ENCODE measurements at places on chromosomes 4 and X.
A peak's percentile ranks its signal among the peaks of the same experiment; 100 is the strongest.

DNA sequence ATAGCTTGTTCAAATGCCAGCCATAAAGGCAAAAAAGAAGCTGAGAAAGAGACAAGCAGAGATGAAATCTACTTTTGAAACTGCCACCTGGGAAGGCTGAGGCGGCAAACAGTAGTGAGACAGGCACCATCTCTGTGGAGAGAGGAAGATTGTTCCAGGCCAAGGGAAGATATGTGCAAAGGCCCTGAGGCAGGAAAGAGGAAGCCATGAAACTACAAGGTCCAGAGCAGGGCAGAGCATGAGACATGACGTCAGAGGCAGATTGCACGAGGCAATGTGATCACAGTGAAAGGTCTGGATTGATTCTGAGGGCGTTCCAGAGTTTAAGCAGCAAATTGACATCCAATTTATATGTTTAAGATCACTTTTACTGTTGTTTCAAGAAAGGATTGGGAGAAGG is 226.1 kb downstream of the QDPR start:
- no peak for DNase-seq

GRCh38 chrX:140447150-140447549 is 57.7 kb downstream of the SOX3 start:
- no peak for DNase-seq

- no peak for DNase-seq
Measured at GRCh38 chr4:66926687-66927086, 618.6 kb downstream of the CENPC start.

DNA sequence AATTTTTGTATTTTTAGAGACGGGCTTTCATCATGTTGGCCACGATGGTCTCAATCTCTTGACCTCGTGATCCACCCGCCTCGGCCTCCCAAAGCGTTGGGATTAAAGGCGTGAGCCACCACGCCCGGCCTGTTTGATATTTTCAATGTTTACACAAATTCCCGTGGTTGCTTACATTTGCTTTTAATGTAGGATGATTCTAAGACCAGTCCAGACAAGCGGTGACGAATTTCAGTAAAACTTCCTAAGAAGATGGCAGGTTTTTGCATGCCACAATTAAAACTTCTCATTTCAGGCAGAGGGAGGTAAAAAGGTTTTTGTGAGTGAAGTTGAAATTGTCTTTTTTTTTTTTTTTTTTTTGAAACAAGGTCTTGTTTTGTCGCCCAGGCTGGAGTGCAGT is 41.4 kb upstream of the RBPJ start:
- DNase-seq = peak; percentile 75

- no peak for DNase-seq
Measured at GRCh38 chr4:14920759-14921320, 81.4 kb upstream of the CPEB2 start.

DNA sequence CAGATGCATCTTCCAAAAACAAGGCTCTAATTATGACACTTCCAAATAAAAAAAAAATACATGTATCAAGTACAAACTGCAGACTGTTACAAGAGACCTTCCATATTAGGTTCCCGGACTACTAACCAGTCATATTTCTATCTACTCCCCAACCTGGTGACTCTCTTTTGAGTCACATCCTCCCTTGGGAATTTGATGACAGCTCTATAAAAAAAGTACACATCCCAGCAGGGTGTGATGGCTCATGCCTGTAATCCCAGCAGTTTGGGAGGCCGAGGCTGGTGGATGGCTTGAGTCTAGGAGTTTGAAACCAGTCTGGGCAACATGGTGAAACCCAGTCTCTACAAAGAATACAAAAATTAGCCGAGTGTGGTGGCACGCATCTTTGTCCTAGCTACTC is 14.9 kb downstream of the RPGR start:
- peak; percentile 88 for DNase-seq

DNA sequence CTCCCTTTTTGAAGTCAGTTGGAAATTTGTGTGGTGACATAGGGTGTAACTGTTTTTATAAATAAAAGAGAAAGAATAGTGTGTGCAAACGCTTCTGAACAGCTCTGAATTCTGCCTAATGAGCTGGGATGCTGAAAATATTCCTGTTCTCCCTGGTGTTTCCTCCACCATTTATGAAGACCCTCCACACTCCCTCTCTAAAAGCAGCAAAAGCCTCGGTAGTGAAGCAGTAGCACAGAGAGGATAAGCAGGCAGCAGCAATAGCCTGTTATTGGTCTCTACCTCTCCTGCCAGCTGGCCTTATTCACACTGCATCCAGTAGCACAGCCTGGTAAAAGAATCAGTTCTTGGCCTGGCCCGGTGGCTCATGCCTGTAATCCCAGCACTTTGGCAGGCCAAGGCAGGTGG is 406.1 kb downstream of the IQCM start:
- no peak for DNase-seq

- no peak for DNase-seq
Measured at GRCh38 chrX:19487520-19488200, 27.6 kb downstream of the MAP3K15 start.

DNA sequence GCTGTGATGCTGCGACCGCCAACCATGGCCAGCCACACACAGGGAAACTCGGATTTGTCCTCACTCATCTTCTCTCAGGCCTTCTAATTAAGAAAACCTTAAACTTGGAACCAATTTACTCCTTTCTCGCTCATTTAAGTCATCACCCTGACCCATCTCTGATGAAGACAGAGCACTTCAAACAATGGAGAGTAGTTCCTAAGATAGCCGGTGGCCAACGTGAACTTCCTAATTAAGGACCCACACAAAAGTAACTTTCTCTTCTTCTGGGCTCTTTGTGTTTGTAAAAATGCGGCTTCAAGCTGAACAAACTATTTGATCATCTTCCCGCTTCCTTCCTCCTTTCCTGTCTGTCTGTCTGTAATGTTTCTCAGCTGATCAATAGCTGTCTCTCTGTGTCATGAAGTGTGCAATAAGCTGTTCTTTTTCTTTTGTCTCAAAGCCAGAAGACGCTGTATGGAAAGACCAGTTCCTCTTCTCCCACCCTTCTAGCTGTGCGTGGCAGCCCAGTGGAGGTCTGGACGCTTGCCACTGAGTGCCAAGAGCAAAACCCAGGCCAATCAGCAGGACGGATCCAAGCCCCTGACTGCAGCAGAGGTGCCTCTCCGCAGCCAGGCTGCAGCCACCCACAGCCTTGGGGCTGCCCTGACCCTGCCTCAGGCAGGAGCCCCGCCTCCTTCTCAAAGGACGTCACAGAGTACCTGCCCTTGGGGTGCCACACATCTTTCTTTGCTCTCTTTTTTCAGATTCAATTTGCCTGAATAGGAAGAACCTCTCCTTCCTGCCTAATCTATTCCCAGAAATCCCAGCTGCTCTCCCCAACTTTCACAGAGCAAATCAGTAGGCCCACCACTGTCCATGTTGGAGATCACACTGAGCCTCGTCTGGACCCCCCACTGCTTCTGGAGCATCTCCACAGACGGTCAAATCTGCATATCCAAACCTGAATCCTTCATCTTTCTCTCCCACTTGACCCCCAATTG is 59.3 kb downstream of the MAML3 start:
- DNase-seq = no peak

GRCh38 chr4:38769857-38770256 is 12.9 kb downstream of the TLR10 start:
- no peak for DNase-seq

- peak; percentile 98 for DNase-seq
Measured at GRCh38 chr4:74408639-74409038, 36.3 kb upstream of the AREG start.

GRCh38 chrX:136646602-136647239 is 1.2 kb upstream of the CD40LG start:
- DNase-seq = no peak

DNA sequence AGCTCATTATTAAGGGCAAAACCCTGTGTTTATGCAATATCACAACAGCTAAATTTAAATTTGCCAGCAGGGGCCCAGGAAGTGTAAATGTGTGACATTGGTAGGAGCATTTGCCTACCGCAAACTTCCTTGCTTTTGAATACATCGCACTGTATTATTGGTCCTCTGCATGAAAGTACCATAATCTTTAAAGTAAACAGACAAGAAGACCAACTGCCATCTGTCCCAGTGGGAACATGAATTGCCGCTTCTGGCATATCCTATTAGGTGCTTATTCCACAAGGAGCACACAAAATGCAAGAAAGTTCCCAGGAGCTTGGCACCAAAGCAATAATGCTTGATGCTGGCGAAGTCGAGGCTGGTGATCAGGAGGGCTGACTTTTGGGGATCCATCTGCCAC is 51.3 kb downstream of the SOD3 start:
- no peak for DNase-seq

DNA sequence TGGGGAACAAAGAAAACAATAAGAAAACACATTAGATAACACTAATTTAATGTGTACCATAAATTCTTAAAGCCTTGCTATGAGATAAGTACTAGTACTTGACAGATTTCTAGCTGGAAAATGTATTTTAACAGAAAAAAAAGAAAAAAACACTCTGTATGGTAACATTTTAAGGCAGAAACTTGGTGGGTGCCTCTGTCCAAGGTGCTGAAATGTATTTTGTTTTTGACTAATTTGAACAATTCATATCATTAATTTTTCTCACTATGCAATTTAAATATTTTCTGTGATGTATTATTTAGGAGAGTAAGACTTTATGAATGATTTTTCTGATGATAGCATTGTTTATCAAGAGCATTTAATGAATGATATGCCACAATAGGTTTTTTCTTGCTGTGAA is 107.5 kb downstream of the GABRG1 start:
- no peak for DNase-seq

GRCh38 chrX:19034025-19034424 is 50.1 kb upstream of the PHKA2 start:
- DNase-seq = peak; percentile 58

DNA sequence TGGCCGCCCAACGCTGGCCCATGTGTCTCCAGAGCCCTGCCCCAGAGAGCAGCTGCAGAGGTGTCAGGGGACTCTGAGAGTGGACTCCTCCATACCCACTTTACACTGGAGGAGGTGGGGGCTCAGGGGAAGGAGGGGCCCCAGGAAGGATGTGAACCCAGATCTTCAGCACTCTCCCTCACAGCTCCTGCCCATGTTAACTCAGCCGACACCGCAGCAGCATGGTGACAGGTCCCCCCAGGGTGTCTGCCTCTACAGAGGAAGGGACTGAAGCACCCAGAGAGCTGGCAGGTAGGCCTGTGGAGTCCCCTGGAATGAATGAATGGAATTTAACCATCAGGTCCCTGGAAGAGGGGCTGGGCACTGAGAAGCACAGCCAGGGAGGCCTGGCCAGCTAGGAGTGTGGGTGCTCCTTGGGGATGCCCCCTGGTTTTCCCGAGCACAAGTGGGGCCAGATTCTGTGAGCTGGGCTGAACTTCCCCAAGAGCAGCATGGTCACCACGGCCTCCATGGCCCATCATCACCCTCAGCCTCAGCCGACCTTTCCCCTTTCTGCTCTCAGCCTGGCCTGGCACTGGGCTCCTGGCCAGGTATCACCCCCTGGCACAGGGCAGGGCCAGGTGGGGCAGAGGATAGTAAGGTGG is 21.9 kb downstream of the SH3BP2 start:
- no peak for DNase-seq

DNA sequence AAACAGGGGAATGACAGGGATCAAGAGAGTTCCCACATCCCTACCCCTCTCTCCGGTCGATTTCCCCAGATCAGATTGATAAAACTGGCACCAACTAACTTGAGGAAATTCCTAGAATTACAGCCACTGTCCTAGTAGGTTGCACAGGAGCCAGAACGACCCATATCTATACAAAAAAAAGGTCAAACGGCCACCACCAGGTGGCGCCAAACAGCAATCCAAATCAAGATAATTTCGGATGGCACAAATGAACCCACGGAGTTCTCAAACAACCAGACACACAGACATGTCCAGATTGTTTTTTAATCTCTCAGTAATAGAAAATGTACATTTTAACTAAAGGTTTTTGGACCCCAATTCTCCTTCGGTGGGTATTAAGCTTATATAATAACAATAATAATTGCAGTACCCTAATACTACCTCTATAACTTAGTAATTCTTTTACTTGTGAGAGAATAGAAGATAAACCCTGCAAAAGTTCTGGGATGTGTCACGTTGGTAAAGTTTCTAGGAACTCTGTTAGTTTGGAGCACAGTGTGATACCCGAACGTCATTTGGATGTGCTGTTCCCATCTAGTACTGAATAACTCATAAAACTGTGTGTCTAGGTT is 212.6 kb downstream of the SPOCK3 start:
- DNase-seq = peak; percentile 55

DNA sequence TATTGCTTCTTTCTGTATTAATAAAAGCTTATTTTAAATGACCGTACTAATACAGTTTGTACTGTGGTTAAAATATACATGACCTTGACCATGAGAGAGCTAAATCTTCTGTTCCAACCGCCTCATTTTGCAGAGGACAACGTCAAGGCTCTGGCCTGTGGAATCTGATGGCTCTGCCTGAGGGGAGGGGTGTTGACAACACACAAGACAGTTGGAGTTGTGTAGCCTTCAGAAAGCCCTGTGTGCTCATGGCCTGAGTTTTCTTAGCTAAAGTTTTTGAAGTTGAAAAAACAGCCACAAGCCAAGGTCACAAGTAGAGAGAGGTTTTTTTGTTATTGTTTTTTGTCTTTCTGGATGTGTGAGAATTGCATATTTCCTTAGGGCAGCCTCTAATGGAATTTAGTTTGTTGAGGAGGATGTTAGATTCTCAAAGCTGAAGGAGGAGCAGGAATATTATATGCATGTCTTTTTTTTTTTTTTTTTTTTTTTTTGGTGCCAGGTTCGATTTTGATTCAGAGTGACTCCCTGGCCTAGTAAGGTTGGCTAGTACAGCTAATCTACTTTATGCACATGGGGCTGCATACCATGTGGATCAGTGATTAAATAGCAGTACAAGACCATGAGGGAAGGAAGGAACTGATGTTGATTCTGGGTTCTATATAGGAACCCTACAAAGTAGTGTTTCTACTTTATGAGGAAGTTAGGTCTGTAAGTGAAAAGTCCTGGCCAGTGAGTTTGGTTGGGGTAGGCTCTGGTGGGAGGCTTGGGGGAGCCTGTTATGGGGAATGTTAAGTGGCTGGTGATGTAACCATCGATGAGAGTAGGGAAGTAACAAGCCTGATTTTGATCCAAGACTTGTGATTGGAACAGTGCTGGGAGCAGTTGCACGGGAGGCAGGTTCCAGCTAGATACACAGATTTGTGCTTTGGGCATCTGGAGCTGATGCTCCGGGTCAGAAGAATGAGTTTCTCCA is 20.3 kb downstream of the SMS start:
- no peak for DNase-seq

DNA sequence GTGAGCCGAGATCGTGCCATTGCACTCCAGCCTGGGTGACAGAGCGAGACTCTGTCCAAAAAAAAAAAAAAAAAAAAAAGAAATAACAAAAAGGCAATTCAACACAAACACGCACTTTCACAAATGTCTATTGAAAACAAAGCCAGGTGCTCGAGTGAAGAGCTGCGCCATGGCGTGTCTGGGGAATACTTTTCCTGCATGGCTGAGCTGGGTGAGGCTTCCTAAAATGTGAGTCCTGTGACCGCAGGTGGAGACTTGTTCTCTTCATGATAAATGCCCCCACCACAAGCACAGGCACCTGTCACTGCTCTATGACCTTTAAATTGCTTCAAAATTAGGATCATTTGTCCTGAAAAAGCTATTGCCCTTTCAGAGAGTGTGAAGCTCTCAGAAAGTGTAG is 4.0 kb upstream of the ABLIM2 start:
- peak; percentile 44 for DNase-seq

- DNase-seq = peak; percentile 71
Measured at GRCh38 chr4:82268050-82268825, 105.6 kb downstream of the HNRNPD start.

- DNase-seq = no peak
Measured at GRCh38 chr4:3302786-3303564, 10.2 kb downstream of the RGS12 start.

GRCh38 chr4:39814403-39815185 is 116.7 kb downstream of the UBE2K start:
- DNase-seq = no peak

GRCh38 chrX:2820136-2820771 is 8.5 kb upstream of the GYG2 start:
- no peak for DNase-seq

Measured in bronchial epithelial cell (primary cell).